ENCODE measurements at places on chromosomes 4 and X.

DNA sequence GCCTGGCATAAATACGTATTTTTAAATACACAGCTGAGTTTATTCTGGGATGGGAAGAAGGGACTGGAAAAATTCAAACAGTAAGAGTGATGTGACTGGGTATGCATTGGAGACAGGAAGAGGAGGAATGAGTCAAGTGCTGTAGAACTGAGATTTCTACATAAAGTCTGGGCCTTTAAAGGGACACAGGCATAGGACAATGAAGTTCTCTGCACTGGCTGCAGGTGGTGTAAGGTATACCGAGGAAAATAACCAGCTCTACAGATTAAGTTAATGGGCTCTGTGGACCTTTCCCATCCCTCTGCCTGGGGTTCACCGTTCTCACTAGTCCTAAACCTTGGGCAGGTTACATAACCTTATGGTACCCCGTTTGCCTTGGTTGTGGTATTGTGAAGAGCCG is 68.7 kb downstream of the DHX15 start:
- DNase-seq, result no peak

GRCh38 chrX:101759000-101759399 is 99.3 kb upstream of the ARMCX2 start:
- peak; percentile 3 for DNase-seq

DNA sequence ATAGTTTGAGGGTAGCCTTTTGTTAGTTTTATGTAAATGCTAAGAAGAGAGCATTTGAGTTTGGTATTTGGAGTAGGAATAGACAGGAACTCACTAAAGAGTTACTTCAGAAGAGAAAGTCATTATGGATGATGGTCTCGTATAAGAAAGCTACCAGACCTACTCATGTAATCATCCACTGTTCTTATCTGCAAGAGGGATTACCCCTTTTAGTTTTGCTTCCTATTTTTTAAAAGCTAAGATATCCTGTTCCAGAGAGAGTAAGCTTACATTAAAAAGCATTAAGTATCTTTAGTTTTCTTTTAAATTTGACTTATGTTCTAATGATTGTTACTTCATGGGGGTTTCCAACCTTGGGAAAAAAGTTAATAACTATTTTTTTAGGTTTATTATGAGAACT is 12.5 kb upstream of the ART3 start:
- DNase-seq, result no peak

- DNase-seq, result no peak
Observed at GRCh38 chr4:37812713-37813112, 13.8 kb upstream of the PGM2 start.

DNA sequence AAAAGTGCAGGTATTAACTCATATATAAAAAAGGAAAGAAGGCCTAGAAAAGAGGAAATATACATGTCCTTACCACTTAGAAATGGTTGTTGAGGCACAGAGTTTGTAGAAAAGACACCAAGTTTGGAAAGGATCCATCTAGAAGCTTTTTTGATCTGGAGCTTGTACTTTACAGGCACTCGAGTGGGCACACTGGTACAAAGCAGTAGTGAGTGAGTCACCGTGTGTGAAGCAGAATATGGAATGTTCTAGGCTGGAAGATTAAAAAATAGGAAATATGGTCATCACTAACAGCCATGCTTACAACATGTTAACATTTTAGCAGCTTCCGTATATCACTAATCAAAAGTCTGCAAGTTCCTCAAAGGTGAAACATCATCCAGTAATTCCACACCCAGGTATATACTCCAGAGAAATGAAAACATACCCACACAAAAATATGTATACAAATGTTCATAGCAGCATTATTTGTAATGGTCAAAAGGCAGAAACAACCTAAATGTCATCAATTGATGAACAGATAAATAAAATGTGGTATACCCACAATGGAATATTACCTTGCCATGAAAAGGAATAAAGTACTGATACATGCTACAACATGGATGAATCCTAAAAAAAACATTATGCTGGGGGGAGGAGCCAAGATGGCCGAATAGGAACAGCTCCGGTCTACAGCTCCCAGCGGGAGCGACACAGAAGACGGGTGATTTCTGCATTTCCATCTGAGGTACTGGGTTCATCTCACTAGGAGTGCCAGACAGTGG is 69.5 kb downstream of the FRYL start:
- DNase-seq, result no peak

GRCh38 chr4:186551849-186552248 is 3.5 kb downstream of the MTNR1A start:
- no peak for DNase-seq

DNA sequence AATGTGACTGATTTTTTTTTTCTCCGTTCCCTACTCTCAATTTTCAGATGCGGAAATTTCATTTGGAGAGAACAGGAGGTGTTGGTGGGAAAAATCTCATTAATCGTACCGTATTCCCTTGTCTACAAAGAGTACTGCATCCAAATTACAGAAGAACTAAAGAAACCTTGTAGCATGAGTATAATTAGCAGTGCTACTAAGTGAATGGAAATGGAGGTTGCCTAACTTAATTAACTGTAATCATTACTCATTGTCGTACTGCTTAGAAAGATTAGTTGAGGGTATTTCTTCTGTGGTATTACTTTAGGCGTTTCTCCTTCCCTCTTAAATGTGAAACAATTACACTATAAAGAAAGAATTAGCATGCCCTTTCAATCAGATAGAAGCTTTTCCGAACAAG is 81.7 kb downstream of the DMD start:
- no peak for DNase-seq

- no peak for DNase-seq
Observed at GRCh38 chrX:65392284-65392683, 142.3 kb downstream of the LAS1L start.

DNA sequence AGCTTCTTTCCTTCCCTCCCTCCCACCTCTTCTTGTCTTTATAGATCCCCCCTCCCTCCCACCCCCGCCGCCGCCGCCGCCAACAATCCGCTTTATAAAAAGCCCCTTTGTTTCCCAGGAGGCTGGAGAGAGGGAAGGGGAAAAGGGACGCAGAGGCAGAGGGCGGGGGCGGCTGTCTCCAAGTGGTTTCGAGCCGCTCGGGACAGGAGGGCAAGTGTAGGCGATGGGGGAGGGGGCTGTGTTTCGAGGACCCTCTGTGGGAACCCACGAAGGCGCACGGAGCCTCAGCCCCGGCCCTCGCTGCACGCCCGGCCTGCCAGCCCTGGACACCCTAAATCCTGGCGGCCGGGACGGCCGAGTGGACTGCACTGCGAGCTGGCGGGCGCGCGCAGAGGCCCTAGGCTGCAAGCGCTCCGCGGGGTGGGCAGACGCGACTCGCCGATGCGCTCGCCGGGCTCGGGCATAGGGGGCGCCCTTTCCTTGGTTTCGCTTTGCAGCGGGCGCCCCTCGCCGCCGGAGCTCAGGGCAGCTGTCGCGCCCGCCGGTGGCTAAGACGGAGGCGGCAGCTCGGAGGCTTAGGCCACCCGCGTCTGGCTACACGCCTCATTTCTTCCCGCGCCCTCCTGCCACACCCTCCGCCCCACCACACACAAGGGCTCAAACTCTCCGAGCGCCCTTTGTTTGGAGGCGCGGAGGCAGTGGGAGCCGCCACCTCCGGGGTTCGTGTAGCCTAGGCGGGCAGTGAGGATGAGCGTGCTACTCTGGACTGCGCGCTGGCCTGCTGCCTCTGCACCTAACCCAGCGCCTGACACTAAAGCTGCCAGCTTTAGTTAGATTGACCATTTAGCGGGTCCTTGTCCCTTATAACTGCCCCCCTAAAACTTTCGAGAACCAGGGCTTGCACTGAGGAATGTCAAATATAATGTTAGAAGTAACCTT is 2.2 kb downstream of the MAMLD1 start:
- DNase-seq, result no peak

- DNase-seq, result no peak
Observed at GRCh38 chr4:151983854-151984253, 223.0 kb upstream of the GATB start.

DNA sequence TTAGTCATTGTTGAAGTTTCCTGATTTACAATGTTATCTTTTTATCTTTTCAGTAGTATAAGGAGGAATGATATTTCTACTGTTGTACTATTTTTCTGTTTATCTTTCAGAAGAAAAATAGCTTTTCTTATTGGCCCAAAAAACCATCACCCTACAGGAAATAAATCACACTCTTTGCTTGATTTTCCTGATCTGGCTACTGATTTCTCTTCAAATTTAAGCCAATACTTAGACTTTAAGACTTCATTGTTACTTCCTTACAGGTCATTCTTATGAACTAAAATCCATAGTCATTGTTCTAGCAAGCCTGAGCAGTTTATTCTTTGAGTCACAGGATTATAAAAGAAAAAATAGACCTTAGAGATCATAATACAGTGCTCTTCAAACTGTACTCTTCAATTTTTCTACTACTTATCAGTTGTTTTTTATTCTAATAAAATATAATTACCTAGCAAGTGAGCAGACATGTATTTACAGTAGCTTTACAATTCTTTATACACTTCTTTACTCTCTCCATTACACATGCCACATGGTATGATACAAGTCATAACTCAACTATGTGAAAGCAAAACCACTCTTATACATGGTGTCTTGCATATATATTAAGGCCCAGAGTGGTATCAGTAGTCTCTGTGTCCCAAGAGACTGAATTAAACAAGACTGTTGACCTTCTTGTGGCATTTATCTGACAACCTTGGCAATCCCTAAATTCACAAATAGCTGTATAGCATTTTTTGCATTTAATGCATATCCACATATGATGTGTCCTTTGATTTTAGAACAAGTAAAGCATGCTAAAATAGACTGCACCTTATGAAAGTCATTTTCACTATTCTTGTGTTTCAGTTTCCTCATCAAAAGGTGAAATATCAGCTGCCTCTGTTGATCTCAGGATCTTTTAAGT is 47.9 kb downstream of the TET2 start:
- DNase-seq, result no peak

DNA sequence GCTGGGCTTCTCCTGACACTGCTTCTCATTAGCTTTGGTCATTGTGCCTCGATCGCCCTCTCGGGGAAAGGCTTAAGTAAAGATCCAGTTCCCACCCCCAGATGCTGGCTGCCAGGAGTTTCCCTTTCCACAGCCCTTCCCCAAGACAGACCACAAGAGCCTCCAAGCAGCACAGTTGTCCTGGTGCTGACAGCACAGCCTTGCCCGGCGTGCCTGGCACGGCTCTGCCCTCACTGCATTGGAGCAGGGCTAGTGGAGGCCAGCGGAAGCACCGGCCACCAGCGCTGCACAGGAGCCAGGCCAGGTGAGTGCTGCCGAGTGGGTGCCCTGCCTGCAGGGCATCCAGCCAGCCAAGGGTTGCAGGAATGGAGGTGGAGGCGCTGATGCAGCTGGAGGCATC is 9.7 kb upstream of the MSANTD1 start:
- DNase-seq, result no peak

DNA sequence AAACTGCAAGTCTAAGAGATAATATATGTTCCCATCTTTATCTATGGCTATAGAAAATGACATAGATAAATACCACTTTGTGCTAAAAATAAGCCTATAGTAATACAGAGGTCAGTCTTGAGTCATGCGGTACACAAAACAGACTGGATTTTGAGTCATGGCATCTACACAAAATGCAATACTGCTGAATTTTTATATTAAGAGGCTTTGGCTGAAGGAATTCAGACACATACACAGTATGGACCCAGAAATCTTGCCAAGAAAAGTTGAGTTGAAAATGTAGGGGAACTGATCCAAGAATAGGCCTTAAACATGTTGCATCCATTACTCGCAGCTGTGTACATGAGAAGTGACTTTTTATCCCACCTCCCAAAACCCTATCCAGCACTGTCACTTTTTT is 184.4 kb downstream of the TENM3 start:
- no peak for DNase-seq

- no peak for DNase-seq
Observed at GRCh38 chrX:15524417-15524816, 23.8 kb downstream of the BMX start.

- no peak for DNase-seq
Observed at GRCh38 chr4:122625156-122625555, 4.3 kb upstream of the IL21 start.

GRCh38 chr4:42281324-42282020 is 115.8 kb upstream of the SHISA3 start:
- DNase-seq, result no peak

DNA sequence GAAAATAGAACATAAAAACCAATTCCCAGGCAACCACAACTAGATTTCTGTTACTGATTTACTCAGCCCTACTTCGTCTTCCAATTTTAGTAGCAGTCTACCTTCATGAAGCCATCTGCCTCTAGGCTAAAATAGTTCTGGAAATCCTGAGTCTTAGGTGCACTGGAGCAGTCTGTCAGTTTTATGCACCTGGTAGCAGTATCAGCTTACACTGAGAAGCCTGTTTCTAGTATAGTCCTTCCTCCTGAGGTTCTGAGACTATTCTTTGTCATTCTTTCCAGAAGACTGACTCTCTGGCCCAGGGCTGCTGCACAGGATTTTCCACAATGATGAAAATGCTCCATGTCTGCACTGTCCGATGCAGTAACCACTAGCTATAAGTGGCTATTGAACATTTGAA is 16.9 kb upstream of the HPRT1 start:
- no peak for DNase-seq

DNA sequence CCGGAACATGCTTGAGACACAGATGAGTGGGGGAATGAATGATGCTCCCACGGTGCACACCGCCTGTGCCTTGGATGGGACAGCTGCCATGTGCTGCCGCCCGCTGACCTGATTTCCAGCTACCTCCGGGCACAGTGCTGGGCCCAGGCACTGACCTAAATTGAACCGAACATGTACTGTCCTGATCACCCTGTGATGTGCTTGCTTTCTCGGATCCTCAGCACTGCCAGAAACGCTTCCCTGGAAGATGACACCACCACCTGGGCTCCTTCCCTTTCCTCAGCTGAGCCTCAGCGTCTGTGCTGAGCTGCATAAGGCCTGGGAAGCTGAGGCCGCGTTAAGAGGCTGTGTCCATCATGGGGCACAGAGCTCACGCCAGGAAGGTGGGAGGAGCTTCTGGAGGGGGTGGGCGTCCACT is 39.3 kb upstream of the MXD4 start:
- DNase-seq, result no peak

DNA sequence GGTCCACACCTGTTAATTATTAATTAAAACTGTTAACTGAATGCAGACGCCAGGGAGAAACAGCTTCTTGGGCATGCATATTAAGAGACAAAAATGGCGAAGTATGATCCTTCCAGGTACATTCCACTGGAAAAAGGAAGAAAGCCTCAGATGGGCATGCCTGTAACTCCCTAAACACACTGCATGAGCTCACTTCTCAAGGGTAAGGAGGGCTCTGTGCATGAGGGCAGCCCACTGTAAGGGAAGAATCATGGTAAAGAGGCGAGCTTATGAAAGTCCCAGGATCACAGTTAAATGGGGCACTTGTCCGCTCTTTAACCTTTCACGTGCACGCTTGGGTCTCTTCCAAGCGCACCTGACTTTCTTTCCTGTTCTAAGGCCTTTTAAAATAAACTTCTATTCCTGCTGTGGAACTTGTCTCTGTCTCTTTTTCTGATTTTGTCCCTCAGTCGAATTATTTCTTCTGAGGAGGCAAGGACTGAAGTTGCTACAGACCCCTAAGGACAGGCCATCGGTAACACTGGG is 321.7 kb downstream of the PPP1R2C start:
- no peak for DNase-seq

DNA sequence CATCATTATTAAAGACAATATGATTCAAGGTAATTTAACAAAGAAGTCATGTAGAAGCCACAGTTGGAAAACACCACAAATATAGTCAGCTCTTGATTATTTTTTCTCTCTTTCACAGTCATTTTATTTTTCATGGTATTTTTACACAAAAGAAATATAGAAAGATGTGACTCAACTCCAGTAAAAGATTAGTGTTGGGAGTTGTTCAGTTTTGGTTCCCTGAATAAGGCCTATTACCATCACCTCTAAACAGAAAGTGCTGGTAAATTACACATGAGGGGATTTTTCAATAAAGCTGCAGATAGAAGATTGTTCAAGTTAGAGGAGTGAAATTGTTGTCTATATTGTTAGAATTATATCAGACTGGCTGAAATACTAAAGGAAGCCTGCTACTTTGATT is 107.0 kb downstream of the DDIT4L start:
- no peak for DNase-seq

All from T follicular helper cell (primary cell).